ENCODE measurements at places on chromosomes 12 and 14.

- DNase-seq, result no peak
Measured at GRCh38 chr12:104665296-104665695, 208.5 kb downstream of the CHST11 start.

GRCh38 chr14:25400607-25401206 lies 350.8 kb upstream of the STXBP6 start:
- DNase-seq, result peak; percentile 13

- no peak for DNase-seq
Measured at GRCh38 chr12:113299619-113300237, 35.2 kb downstream of the SLC8B1 start.

DNA sequence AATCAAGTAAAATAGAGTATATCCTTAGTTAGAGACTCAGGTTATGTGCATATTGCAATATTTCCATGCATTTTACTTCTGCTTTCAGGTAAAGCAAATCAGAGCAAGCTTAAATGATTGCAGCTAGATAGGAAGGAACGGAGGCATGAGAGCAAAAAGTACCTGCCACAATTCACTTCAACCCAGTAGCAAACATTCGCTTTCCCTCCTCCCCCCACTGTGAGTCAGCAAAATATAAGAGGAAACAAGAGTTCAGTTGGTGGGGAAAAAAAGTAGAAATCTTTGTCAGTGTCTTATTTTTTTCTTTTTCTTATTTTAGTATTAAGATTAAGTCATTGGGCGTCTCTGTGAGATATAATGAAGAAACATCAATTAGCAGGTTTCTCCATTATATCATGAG lies 475.4 kb downstream of the NPAS3 start:
- DNase-seq, result no peak

GRCh38 chr14:45686771-45687170 lies 433.8 kb upstream of the MIS18BP1 start:
- no peak for DNase-seq

- no peak for DNase-seq
Measured at GRCh38 chr14:49506650-49507049, 79.5 kb downstream of the RPS29 start.

GRCh38 chr12:92625639-92626310 lies 77.0 kb upstream of the PLEKHG7 start:
- no peak for DNase-seq

DNA sequence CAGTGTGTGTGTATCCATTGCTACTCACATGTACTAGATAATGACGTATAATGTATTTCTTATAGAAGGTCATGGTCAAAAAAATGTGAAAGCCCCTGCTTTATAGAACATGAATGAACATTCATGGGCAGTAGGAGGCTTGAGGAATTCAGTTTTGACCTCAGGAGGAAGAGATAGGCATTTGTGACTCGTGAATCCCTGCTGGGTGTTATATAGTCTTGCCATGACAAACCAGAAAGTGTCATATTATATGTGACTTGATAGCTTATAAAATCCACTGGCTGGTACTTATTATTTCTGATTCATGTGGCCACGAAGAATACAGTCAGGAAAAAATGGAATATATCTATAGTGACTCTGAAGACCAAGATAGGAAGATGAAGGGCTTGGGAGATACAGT lies 287.6 kb downstream of the CEP128 start:
- DNase-seq, result no peak

DNA sequence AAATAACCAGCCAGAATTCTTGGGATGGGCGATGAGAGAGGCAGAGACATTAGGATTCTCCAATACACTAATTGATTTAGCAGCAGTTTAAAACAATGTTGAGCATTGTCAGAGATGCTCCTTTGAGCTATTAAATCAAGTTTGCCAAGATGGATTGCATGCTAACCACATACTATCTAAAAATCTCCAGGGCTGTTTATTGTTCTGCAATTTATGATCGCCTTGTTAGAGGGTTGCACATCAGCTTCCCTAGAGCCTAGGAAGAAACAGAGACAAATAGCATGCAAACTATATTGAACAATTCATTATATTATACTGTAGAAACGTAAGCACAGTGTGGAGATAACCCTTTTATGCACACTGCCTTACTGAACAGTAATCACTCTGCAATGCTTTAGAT lies 599.9 kb downstream of the SOX5 start:
- DNase-seq, result no peak

GRCh38 chr12:22491034-22491433 lies 53.3 kb downstream of the C2CD5 start:
- DNase-seq, result no peak

GRCh38 chr12:101527682-101528081 lies 52.5 kb downstream of the SPIC start:
- DNase-seq, result no peak

DNA sequence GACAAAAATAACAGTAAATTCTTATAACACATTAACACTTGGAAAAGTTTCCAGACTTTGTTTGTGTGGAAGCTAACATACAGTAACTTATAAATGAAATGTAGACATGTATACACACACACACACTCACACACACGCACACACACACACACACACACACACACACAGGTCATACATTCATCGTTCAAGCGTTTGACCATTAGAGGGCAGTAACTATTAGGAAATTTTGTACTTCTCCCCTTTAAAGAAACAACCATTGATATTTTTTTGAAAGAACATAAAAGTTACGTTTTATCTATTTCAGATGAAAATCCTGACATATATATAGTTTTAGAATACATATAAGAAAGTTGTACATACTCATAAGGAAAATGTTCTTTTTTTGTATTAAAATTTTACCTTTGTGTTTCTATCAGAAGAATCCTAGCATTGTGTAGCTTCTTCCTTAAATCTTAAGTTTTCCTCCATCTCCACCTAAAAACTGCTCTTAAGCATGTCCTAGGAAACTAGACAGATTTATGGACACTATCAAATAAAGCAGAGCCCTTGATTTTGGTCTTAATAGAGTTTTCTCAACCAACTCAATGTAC lies 29.0 kb downstream of the PTPRQ start:
- DNase-seq, result peak; percentile 41

- no peak for DNase-seq
Measured at GRCh38 chr12:114674251-114675047, 9.5 kb downstream of the TBX3 start.

GRCh38 chr14:99808154-99808505 lies 14.9 kb downstream of the EML1 start:
- DNase-seq, result no peak

GRCh38 chr12:13562915-13563742 lies 366.6 kb downstream of the EMP1 start:
- no peak for DNase-seq

GRCh38 chr12:104294927-104295668 lies 8.4 kb upstream of the EID3 start:
- no peak for DNase-seq

DNA sequence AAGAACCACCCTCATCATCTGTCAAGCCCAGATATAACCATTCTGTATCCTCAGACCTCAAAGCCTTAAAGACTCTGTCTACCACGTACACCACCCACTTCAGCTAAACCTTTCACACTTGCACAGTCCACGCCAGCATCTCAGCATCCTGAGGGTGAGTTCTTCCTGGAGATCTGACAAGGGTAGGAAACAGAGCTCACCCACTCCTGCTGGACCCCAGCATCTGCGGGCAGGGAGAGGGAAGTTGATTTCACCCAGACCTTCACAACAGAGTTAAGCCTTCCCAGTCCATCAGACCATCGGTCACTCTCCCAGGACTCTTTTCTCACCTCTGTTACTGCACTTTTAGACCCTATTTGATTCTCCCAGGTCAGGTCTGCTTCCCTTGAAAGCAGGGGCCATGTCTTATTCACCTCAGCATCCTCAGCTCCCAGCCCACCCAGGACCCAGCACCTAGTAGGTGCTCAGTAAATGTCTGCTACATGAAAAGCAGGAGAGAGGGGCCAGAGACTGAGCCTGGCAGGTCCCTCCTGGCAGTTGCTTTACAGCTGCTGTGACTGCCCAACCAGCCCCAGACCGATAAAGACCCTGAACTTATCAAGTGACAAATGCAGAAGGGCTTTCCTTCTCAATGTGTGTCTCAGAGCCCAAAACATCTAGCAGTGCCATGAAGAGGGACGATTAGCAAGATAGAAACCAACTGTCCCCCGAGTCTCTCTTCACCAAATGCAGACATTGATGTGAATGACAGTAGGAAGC lies 34.1 kb downstream of the ANO2 start:
- no peak for DNase-seq

- DNase-seq, result no peak
Measured at GRCh38 chr12:46219877-46220655, 48.8 kb downstream of the SLC38A1 start.

DNA sequence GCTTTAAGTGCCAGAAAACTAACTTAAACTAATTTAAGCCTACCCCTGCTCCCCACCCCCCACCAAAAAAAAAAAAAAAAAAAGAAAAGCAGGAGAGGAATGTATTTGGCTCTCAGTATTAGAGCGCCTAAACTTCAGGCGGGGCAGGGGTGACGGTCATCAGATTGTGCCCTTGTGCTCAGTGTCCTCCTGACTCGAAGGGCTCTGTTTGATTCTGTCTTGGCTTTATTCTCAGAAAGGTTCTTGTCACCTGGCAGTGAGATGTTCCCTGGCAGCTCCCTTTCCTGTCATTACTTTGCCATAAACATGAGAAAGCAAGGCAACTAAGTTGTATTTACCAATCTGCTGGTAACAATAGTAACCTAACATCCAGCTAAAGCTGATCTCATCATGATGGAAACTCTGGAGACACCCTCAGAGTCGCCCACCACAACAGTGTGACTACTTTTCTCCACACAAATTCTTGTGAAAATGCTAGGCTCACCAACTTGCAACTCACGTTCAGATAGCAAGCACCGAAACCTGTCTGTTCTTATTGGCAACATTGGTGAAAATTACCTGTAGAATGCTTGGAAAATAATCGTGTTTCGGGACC lies 39.0 kb upstream of the WNK1 start:
- no peak for DNase-seq

DNA sequence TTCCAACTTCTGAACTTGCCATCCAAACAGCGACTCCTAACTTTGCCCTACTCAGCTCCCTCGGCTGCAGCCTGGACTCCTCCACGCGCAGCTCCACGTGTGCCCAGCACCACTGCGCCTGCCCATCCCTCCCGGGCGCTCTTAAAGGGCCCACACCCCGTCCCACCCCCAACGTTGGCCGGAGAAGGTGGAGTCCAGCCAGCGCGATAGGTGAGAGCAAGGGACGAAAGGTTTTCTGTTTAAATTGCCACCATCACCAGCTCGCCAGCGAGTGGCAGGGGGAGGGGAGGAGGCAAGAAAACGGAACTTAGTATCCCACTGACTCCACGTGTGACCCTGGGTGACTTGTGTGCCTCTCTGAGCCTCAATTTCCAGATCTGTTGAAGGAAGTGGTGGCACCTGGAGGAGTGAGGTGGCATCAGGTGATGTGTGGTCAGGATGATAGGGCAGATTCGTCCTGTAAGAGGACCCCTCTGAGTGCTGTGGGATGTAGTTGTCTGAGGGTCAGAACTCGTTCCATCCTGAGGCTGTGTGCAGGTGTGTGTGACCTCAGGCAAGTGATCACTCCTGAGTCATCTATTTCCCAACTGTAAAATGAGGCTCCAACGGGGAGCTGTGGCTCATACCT lies 59.7 kb downstream of the TRPV4 start:
- no peak for DNase-seq

- no peak for DNase-seq
Measured at GRCh38 chr12:131896811-131897270, 2.4 kb downstream of the ULK1 start.

GRCh38 chr14:94381149-94382030 lies 7.0 kb downstream of the SERPINA1 start:
- no peak for DNase-seq

DNA sequence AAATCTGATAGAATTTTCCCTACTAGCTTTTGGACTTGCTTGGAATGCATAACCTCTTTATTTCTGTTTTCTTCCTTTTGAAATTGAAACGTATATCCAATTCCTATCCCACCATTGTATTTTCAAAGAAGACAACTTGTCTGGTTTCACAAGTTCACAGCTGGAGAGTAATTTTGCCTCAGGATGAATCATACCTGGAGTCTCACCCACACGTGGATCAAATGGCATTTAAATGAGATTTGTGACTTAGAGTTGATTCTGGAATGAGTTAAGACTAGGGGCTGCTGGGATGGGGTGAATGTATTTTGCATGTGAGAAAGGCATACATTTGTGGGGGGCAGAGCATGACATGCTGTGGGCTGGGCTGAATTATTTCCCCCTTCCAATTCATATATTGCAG lies 516.5 kb upstream of the MGAT4C start:
- no peak for DNase-seq

- no peak for DNase-seq
Measured at GRCh38 chr12:125381373-125381772, 316.1 kb downstream of the AACS start.

DNA sequence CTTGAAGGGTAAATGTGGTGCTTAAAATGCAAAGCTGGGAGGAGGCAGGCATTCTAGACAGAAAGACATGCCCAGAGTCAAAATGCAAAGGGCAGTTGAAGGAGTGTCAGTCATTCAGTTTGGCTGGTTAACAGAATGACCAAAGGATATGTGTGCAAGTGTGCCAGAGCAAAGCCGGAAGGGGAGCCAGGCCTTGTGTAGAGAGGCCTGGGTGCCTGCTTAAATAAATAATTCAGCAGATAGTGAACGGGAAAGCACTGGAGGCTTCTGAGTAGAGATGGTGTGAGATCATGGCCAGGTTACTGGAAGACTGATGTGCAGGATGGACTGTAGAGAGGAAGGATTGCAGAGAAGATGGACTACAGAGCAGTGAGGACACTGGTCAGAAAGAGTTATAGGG lies 244.9 kb downstream of the PRKD1 start:
- DNase-seq, result no peak

DNA sequence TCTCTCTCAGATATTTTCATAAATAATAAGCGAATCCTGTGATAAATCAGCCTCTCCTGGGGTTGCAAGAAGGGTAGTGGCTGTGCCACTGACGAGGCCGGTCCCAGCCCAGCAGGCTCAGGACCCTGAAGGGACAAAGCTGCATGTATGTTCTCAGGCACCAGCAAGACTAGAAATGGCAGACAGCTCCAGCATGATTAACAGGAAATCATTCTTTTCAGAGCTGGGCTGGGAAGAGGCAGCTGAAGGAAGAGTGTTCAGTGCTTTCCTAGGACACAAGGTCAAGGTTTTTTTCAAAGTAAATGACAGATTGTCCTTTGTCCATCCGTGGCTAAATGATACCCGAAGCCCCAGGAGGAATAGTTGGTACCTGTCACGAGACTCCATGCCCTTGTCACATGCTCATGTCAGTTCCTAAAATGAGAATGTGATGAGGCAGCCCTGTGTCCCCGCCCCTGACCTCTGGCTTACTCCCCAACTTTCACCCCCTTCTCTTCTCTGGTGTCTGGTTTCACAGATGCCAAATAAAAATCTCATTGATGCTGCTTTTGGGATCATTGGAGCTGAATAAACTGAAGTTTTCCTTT lies 65.1 kb downstream of the PPP1R36 start:
- DNase-seq, result no peak

DNA sequence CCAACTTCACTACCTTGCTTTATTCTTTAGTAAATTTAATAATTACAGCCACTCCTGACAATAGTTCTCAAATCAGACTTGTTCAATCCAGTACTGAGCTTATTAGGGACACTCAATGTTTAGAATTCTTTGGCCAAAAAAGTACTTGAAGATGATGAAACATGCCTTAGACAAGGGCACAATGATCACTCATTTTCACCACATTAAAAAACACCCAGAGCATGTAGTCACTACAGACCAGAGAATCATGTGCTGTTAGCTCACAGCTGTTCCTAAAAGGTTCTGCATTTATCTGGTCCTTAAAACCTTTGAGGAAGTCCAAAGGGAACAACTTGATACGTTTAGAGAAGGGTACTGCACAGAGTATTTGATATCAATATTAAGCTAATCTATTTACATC lies 98.7 kb downstream of the INSM2 start:
- DNase-seq, result no peak
